Gastroesophageal sphincter (tissue), 4 donors: ENCODE measurements at places on chromosomes 2 and 18.
A peak's percentile ranks its signal among the peaks of the same experiment; 100 is the strongest.

GRCh38 chr2:175840256-175840655 is 161.8 kb downstream of the LNPK start:
- ATAC-seq = no peak

DNA sequence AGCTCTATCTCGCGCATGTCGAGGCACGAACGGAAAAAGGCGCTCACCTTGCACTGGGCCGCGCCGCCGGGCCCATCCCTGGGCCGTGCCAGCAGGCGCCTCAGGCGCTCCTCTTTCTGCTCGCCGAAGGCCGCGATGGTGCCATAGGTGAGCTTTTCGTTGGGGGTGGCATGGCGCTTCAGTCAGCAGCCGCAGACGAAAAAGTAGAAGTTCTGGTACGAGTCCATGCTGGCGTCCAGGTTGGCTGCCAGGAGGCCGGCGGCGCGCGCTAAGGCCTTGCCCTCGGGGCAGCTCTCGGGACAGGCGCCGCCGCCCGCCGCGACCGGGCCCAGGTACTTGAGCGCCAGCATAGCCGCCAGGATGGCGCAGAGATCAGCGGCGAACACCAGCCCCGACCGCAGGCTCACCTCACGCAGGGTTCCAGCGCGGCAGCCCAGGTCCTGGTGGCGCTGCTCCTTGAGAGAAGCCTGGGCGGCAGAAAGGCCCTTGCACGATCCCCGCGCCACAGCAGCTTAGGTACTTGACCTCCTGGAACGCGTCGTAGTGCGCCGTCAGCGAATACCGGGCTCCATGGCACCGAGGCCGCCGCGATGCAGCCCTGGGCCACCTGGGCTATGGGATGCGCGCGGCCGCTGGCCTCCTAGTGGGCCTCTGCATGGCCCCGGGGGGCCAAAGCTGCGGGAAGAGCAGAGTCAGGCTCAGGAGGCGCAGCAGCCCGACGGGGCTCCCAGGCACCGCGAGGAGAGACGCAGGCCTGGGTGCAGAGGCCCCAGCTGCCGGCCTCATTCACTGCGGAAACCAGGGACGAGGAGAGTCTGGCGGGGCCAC is 12.8 kb downstream of the ALPG start:
- ATAC-seq = no peak

DNA sequence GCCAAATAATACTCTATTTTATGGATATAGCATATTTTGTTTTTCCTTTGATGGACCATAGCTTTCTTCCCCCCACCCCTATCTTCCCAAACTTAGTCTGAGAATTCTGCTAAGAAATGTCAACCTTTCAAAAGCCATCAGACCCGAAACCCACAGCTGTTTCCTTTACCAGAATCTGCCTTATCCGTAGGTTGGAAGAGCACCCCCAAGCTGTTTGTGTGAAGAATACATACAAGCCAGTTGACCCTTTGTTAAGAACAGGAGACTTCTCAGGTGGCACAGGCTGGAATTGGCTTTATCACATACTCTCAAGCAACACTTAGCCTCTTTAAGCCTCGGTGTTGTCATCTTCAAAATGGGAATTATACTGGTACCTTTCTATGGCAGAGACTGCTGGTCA is 135.1 kb downstream of the ACTR3 start:
- no peak for ATAC-seq

DNA sequence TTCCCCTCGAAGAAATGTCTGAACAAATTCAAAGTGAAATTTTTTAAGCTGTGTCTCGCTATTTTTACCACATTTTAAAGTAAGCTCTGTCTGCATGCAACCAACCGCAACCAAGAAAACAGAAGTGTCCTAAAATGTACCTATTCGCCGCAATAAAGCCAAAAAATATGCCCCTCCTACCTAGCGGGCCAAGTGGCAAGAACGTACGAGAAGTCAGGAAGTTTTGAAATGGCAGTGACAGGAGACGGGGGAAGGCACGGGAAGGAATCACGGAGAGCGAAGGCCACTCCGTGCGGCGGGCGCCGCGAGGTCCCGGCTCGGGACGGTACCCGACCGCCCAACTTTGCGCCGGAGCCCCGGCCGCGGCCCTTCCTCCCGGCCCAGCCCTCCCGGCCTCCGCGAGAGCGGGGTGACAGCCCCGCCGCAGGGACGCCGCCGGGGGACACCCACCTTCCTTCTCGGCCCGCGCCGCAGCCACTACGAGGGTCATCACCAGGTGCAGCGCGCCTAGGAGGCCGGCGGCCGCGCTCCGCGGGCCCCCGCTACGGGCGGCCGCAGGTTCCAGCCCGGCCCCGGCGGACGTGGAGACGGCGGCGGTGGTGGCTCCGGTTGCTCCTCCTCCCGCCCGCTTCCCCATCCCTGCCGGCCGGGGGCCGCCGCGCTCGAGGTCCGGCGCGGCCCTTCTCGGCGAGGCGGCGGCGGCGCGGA is 568 bp downstream of the TMEM131 start:
- peak; percentile 62 for ATAC-seq

DNA sequence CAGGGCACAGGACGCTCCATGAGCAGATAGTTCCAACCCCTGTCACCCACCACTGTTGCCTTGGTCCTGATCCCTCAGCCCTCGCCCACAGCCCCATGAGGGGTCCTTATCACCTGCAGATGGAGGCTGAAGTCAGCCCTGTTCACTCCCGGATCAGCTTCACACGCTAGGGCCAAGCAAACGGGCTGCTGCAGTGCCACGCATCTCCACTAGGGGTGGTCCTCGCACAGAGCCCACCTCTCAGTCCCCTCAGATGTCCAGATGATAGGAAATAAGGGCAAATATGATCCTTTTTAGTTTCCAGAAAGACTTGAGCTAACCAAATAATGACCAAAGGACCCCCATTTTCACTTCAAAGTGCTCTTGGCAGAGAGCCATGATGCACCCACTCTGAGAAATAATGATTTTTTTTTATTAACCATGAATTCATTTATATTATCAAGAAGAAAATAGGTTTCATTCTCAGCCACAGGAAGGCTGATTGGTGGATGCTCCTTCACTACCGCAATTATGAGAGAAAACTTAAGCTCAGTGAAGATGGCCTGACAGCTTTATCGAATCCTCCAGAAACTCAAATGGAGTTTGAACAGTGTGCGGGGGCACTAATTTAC is 71.9 kb upstream of the KLHL29 start:
- no peak for ATAC-seq

GRCh38 chr2:49000695-49001094 is 153.6 kb downstream of the FSHR start:
- no peak for ATAC-seq
